Ovary (tissue), 10 donors: ENCODE measurements at places on chromosomes 16 and 17. TPM values are rescaled to one million over a fixed set of nuclear protein-coding genes. Genes with fewer than 3 reads are reported as not detected.

DNA sequence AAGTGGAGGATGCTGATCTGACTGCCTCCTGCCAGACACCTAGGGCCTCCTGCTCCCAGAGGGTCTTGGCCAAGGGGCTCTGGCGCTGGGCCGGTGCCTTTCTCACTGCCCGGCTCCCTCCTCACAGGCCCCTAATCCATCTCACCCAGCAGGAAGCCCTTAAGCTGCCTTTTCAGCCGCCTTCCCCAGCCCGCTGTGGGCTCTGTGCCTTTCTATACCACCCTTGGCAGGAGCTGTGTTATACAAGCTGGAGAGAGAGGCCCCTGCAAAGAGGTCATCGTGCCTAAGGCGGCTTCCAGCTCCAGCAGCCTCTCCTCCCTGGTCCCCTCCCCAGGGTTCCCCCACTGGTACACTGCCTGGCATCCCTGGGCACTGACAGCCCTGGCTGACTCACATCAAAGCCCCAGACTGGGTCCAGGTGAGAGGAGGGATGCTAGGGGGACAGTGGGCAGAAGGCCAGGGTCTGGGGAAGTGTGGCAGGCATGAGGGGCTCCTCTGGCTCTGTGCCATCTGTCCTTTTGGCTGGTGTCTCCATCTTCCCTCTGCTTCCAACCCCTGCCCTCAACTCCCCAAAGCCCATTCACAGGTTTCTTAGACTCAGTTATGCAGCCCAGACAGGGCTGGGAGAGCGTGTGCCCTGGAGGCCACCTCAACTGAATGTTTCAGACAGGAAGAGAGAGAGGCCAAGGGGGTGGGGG is 15.3 kb upstream of the FZD2 start:
- no peak for DNase-seq

DNA sequence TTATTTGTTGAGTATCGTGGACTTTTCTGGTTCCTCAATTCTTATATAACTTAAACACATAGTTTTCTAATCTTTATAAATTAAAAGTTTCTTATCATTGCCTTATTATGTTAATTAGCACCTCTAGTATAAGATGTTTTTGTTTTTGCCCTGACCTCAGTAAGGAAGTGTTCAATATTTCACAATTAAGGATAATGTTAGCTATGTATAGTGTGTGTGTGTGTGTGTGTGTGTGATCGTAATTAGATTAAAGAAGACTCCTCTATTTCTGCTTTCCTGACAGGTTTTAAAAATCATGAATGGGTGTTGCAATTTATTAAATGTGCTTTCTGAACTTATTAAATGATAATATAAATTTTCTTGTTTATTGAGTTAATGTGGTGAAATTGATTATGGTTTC is 12.0 kb downstream of the IL21R start:
- no peak for DNase-seq

DNA sequence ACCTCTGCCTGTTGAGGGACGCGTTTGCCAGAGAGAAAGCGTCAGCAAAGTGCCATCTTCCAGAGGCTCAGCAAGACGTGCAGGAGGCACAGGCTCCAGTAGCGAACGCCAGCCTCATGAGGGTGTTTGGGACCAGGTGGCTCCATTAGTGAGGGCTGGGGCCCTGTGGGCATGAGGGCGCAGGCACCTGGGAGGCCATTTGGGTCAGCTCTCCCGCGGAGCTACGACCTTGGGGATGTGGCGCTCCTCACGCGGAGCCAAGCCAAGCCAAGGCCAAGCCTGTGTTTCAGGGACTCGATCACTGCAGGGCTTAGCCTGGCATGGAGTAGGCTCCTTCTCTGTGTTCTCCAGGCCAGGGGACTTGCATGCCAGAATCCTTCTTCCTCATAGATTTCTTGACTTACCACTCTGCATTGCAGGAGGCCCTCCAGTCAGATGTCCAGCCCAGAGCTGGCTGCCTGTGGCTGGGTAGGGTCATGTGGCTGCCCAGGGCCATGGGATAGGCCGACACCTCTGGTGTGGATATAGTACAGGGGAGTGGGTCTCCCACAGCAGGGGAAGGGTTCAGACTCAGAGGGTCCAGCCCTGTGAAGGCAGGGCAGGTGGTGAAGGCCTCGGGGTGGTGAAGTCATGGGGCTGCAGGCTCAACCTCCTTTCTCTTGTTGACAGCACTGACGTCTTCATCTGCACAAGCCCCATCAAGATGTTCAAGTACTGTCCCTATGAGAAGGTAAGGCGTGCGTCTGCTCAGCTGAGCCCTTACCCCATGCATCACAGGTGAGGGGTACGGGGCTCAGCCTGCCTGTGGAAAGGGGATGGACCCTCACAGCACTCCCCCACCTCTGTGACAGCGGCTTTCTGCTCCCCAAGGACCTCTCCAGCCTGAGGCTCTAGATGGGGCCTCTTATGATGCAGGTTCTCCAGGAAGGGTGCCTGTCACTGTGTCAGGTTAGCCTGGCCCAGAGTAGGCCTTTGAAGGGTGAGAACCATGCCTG is 19.6 kb downstream of the NT5M start:
- peak; percentile 9 for DNase-seq

The RASD1 gene
- 27.7 TPM for polyA plus RNA-seq

GRCh38 chr16:21101631-21102420 is 48.8 kb downstream of the DNAH3 start:
- no peak for DNase-seq

The EPX gene
- not detected for polyA plus RNA-seq

The MLYCD gene
- polyA plus RNA-seq: 4.6 TPM

DNA sequence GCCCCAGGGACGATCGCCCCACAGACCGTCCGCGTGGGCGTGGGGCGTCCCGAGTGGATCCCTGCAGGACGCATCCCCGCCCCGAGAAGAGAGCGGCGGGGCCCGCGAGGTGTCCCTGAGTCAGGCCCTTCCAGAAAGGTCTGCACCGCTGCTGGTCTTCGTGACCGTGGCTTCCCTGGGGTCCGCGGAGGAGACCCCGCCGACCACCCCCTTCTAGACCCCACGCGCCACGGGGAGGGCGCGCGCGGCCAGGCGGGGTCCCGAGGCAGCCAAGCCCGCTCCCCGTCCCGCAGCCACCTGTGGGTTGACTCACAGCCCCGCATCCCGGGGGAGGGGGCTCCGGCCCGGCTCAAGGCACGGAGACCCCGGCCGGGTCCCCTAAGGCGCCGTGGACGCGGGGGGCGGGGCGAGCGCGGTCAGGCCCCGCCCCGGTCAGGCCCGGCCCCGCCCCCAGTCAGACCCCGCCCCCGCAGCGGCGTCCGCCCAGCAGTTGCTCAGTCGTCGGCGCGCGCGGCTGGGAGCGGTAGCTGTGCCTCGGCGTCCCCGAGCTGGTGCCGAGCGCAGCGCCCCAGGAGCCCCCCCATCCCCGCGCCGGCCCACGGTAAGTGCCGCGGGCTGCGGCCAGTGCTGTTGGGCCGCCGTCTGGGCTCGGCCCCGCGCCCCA is at the start of gene BAIAP3:
Gene BAIAP3, plus strand, starts transcription at position 497 of the 664 bp plus-strand sequence. CDS start 4,905 bp downstream, outside the sequence.
- DNase-seq: no peak

The ST6GALNAC2 gene
- polyA plus RNA-seq: 1.4 TPM

GRCh38 chr17:4947411-4948165 is 742 bp downstream of the PFN1 start:
- peak; percentile 59 for DNase-seq

The KRT33B gene
- polyA plus RNA-seq: not detected

The TBC1D3C gene
- not detected for polyA plus RNA-seq

- DNase-seq: peak; percentile 89
Measured at GRCh38 chr17:2053380-2054261, 1.3 kb upstream of the HIC1 start.

The TP53TG3C gene
- polyA plus RNA-seq: 0.23 TPM

The ECI1 gene
- 3.1 TPM for polyA plus RNA-seq

The TBX2 gene
- 4.8 TPM for polyA plus RNA-seq

- no peak for DNase-seq
Measured at GRCh38 chr16:66824006-66824405, 6.8 kb downstream of the NAE1 start.

The ANKFY1 gene
- polyA plus RNA-seq: 34.8 TPM

DNA sequence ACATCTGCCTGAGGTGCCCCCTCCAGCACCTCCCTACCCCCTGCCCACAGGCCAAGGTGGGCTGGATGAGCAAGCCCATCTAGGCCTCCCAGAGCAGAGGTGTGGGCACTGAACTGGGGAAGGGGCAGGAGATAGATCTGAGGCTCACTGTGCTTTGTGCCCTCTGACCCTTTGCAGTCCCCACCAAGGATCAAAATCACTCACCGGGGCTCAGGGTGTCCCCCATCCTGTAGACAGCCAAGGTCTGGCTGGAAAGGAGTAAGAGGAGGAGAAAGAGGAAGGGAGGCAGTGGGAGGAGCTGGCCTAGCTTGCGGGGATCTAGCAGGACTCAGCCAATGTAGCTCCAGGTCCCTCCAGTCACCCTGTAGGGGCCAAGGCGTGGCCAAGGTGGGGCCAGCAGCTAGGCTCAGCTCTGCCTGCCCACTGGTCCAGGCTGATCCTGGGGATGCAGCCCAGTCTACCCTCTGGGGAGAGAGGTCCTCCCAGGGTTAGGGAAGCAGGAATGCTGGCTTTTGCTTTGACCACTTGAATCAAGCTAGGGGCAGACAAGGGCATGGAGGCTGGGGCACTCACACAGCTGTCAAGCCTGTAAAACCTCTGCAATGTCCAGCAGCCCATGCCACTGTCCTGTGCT is 1.8 kb downstream of the SLC12A4 start:
- no peak for DNase-seq

DNA sequence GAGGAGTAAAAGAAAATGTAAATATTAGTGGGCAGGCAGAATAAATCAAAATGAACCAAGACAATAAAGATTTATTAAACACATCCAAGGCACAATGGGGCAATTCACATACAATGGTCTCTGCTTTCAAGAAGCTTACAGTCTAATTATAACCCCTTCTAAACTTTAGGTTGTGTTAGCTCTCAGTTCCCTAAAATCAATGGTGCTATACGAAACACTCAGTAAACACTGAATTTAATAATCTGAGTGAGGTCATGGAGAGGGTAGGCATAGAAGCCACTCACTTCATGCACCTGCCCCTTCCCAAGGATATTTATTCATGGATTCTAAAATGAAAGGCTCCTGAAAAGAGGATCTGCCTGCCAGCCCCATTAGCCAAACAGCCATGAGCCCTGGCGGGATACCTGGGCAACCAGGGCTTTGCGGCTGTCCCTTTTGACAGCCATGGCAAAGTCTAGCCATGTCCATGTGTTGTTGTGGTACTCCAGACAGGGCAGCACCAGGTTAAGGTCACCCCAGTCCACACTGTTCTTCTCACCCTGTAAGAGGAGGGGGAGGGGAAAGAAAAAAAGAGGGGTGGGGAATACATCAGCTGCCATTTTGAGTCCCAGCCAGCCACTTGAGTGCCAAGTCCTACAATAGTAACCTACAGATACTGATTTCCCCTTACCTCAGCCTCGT is 1.4 kb upstream of the RSKR start:
- DNase-seq: no peak

DNA sequence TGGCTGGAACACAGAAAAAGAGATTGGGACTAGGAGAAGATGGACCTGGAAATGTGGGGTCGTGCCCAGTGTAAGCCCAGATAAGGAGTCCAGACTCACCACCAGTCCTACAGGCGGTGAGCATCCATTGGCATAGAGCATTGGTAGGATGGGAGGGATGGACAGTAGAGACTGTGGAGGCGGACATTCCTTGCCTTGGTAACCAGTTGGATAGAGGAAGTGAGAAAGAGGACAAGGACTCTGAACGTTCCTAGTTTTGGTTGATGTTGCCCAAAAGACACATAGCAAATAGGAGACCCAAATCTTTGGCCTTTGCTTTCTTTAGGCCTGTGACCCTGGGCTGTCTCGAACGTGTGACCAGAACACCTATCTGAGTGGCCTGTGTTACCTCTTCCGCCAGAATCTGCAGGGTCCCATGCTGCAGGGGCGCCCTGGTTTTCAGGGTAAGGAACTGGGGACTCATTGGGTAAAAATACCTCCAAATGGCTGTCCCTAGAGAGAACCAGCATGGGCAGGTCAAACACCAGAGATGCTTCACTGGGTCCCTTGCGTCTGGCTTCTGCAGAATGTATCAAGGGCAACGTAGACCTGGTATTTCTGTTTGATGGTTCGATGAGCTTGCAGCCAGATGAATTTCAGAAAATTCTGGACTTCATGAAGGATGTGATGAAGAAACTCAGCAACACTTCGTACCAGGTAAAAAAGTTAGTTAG is 6.4 kb downstream of the ITGAL start:
- no peak for DNase-seq

DNA sequence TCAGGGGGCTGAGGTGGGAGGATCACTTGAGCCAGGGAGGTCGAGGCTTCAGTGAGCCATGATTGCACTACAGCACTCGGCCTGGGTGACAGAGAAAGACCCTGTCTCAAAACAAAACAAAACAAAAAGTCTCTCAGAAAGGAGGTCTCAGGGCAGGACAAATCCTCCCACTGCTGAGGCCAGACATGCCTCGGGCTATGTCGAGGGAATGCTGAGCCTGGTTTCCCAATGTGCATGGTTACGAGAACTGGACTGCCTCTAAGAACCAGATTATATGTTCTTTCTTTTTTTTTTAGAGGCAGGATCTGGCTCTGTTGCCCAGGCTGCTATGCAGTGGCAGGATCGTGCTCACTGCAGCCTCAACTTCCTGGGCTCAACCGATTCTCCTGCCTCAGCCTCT is 27.6 kb downstream of the TRAP1 start:
- DNase-seq: no peak

The LGALS9 gene
- 62.8 TPM for polyA plus RNA-seq

DNA sequence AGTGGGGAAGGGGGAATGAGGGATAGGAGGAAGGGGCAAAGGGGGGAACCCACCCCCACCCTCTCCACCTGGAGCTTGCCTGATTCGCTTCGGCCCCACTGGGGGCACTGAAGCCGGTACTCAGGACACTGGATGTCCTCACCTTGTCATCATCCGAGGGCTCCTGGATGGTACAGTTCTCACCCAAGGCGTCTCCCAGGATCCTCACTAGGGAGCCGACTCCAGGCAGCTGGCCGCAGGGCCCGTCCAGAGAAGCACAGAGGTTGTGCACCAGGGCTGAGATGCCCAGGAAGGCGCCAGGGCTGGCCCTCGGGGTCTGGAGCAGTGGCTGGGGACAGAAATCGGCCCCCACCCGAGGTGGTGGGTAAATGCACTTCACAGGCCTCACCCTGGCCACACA is 92.3 kb downstream of the LITAF start:
- DNase-seq: no peak

- no peak for DNase-seq
Measured at GRCh38 chr16:77758046-77758445, 30.3 kb upstream of the VAT1L start.

DNA sequence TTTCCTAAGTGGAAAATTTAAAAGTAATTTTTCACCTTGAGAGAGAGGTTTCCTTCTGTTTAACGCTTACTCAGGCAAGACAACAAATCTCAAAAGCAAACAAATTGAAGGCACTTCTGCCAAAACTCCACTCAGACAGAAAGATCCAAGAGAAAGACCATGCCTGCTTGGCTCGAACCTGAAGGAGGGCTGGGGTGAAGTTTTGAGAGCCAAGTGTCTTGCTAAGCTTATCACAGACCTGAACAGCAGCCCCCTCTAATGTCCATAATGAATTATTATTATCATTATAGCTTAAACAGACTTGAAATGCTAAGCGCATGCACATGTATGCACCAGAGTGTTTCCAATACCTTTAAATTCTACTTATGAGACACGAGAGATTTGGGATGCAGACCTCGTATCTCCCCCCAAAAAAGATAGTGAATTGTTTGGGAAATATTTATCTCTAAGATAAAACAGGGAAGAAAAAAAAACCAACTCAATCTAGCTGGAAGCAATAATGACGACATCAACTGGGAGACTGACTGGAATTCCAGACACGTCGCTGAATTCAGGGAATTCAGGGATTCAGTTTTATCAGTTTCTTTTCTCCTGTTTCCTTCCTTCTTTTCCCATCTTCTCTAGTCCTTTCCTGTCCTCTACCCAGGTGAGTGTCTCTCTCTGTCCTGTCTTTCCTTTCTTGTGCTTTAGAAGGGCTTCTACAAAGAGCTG is 473.2 kb downstream of the RBFOX1 start:
- no peak for DNase-seq

The ATMIN gene
- polyA plus RNA-seq: 39.5 TPM

GRCh38 chr17:20184181-20184580 is 175.0 kb downstream of the SPECC1 start:
- no peak for DNase-seq

The CLEC18A gene
- polyA plus RNA-seq: 0.47 TPM
